ENCODE measurements at places on chromosomes 16 and 17.

- no peak for DNase-seq
Measured at GRCh38 chr17:78925662-78926555, 722 bp upstream of the TIMP2 start.

- peak; percentile 33 for DNase-seq
Measured at GRCh38 chr17:80504686-80505413, 28.4 kb upstream of the NPTX1 start.

GRCh38 chr17:65564793-65565192 is 3.3 kb upstream of the AXIN2 start:
- DNase-seq, result no peak

- DNase-seq, result no peak
Measured at GRCh38 chr17:47810901-47811635, 10.5 kb downstream of the OSBPL7 start.

- no peak for DNase-seq
Measured at GRCh38 chr16:67015313-67015731, 13.6 kb upstream of the CBFB start.

DNA sequence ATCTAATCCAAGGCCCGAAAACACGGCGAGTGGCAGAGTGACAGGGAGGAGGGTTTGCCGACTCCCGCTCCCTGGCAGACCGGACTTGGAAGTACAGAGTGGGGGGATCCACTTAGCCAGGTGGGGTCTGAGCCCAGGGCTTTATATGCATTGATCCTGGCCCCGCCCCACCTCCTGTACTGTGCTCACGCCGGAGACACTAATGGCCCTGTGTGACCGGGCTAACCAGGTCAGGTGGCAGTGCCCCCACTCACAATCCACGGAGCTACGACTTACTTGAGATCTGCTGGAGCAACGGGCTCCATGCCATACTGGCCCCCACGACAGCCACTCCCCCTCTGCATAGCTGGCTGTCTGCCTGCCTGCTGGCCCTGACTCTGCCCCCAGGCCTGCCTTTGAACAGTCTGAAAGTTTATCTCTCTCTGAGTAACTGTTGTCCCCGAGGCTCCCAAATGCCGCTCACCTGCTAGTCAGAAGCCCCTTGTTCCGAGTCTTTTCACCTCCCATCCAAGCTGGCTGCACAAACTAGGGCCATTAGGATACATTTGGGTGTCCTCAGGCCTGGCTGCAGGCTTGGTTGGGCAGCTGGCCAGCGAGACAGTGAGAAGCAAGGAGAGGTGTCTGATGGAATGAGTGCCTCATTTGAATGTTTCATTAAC is 28.0 kb downstream of the CACNA1G start:
- DNase-seq, result no peak

DNA sequence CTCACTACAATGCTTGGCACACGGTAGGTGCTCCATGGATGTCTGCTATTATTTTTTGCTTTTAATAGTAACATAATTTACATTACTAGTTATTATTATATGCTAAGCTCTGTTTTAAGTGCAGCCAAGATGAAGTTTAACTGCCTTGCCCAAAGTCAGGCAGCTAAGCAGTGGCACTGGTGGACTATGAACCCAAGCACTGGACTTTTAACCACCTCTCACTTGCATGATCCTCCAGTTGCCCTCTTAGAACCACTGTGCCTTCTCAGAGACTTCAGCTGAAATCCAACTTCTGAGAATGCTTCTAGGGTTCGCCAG is 1.5 kb upstream of the ZNF207 start:
- no peak for DNase-seq

DNA sequence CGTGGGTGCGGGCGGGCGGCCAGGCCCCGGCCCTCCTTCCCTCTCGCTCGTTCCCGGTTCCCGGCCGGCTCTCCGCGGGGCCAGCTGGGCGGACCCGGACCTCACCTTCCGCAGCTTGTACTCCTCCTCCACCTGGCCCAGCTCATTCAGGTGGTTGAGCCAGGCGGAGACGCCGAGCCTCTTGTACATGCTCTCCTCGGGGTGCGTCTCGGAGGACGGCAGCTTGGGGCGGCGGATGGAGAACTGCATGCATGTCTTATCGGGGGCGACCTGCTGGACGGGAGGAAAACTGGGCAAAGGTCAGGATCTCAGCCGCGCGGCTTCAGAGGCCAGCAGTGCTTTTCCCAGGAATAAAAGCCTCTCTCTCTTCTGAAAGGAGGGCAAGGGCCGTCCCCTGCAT is 85.4 kb downstream of the TBC1D16 start:
- no peak for DNase-seq

DNA sequence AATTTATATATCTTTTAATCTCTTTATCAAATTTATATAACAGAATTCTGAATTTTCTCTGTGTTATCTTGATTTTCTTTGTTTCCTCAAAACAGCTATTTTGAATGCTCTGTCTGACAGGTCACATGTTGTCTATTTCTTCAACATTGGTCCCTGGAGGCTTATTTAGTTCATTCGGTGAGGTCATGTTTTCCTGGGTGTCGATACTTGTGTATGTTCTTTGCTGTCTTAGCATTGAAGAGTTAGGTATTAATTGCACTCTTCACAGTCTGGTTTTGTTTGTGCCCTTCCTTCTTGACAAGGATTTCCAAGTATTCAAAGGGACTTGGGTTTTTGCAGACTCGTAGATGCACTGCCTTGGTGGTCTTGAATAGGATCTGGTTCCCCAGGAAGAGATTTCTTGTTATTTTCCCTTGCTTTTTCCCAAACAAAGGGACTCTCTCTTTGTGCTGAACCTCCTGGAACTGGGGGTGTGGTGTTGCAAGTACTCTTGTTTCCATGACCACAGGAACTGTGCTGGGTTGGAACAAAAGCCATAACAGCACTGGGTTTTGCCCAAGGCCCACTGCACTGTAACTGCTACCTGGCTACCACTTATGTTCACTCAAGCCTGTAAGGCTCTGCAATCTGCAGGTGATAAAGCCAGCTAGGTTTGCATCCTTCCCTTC is 1483.0 kb downstream of the CDH8 start:
- DNase-seq, result no peak

DNA sequence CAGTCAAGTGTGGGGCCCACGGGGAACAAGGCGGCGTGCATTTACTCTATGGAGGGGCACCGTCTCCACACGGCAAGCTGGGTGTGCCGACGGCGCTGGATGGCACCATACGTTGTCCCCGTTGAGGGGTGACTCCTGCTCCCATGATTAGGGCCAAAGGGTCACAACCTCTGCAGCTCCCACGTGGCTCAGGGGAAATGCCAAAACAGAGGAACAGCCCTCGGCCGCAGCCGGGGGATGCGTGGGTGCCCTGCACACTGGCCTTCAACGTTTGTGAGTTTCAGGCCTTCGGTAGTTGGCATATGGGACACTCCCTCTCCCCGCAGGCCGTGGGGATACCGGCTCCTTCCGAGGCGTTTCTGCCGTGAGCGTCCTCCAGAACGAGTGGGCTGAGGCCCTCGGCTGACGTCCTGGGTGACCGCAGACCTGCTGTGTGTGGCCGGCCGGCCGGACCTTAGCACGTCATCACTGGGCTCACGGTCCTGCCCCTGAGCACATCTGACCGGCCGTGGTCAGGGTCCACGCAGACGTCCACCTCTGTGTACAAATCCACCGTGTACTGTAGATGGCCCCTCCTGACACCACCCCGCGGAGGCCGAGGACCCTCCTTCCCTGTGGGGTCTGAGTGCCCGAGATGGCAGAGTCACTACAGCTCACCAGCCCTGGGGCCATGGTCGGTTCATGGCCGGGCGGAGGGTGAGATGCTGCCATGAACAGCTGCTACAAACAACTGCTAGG is 4.8 kb upstream of the METRNL start:
- DNase-seq, result no peak

DNA sequence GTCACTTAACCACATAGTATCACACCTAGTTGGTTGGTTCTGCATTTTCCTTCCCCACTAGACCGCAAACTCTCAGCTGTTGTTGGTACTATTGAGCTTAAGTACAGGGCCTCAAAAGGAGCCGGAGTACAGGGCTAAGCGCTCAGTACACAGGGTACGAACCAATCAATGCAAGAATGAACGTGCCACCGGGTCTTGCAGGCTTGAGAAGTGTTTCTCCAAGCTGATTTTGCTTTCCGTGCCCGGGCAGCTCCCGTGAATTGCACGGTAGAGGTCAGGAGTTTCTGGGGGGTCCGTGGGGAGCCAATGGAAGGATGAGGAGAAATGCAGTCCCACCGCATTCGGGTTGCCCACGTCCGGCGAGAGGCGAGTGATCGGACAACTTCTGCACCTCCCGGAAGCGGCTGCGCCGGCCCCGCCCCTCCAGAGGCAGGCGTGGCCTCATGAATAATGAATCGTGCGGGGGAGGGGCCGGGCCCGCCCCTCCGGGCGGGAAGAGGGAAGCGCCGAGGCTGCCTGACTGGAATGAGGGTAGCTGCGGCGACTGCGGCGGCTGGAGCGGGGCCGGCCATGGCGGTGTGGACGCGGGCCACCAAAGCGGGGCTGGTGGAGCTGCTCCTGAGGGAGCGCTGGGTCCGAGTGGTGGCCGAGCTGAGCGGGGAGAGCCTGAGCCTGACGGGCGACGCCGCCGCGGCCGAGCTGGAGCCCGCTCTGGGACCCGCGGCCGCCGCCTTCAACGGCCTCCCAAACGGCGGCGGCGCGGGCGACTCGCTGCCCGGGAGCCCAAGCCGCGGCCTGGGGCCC is at the start of gene SNTB2:
TSS of gene SNTB2 (plus strand) at position 523 of the 804 bp plus-strand sequence. CDS start at position 526, 3 bp downstream.
- peak; percentile 73 for DNase-seq

DNA sequence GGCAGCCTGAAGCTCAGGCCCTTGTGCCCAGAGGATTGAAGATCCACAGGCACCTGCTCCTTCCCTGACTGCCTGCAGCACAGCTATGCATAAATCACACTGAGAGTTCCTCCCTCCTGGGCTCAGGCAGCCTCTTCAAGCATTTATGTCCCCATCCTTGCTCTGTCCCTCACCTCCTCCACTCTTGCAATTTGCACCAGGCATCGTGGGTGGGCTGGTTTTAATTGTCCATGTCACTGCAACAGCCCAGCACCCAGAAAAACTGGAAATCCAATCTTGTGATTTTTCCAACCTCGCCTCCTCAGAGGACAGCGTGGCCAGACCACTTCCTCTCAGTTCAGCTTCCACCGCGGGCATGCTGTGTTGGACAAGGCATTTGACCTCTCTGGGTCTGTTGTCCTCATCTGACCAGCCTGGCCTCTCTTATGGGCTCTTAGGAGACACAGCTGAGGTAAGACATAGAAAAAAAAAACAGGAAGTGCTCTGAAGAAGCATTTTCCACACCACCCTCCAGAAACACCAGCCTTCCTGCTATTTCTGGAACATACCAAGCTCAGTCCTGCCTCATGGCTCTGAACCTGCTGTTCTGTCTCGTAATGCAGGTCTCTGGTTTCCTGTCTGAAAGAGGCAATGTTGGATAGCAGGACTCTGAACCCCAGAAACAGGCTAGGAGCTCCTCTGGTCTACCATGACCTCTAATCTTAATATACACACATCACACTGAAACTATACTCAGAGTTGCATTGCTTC is 8.3 kb downstream of the TMEM114 start:
- DNase-seq, result no peak

DNA sequence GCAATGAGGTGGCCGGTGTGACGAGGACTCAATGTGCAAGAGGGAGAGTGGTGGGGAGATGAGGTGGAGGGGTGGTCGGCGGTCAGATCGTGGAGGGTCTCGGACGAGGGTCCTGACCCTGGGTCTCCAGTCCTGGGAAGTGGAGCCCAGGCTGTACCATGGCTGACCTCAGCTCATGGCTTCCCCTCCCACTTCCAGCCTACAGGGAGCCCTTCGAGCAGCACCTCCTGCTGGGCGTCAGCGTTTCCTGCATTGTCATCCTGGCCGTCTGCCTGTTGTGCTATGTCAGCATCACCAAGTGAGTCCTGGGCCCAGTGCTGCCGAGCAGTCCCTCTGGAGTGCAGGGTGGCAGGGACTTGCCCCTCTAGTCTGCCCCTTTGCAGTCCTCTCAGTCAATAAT is 41.8 kb downstream of the IL4R start:
- DNase-seq, result no peak

GRCh38 chr17:5631958-5632590 is 47.8 kb upstream of the NLRP1 start:
- DNase-seq, result no peak

DNA sequence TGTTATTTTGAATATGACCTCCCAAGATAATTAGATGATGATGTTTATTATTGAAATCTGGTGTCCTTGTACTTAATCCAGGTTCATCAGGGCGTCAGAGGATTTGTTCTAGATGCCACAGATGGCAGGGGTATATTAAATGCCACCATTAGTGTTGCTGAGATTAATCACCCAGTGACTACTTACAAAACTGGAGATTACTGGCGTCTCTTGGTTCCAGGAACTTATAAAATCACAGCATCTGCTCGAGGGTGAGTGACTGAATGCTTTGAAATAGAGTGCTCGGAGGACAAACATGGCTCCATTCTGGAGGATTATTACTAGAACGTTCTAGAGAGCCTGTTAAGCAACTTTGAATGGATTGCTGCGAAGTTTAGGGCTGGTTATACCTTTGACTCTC is 33.5 kb upstream of the GOSR1 start:
- DNase-seq, result no peak

- peak; percentile 66 for DNase-seq
Measured at GRCh38 chr16:85940214-85940613, 41.3 kb downstream of the IRF8 start.

DNA sequence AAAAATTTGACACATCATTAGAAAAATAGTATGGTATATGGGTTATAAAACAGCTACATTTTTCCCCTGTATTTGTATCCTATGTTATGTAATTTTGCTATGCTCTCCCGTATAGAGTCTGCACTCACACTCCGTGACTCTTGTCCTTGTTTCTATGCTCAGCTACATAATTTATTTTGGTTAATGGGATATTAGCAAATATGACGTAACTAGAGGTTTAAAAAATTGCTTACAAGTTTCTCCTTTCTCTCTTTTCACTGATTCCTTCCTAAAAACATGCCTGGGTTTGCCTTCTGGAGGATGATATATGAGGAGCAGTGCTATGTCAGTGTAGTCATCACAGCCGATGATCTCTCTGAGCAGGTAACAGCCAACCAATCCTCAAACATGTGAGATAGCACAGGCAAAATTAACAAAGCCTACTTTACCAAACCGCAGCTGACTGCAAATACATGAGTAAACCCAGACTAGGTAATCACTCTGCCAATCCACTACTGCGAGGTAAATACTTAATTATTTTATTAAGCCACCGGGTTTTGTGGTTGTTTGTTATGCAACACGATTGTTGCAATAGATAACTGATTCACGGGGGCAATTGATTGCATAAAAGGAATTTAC is 126.9 kb downstream of the KIF2B start:
- DNase-seq, result no peak

DNA sequence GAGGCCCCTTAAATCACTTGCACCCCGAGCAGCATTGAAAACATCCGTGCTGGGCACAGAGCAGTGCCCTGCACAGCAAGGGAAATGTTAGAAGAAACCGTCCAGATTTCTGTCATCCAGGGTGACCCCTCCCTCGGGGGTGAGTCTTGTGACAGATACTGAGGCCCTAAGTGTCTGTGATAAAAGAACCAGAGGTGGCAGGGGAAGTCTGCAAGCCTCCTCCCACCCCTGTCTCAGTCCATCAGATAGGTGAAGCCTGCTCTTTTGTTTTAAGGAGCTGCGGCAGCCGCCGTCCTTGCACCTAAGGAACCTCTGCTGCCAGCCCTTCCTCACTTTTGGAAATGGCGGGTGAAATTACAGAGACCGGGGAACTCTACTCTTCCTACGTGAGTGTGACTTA is 845 bp upstream of the NAT9 start:
- no peak for DNase-seq

- DNase-seq, result no peak
Measured at GRCh38 chr16:78628461-78629045, 529.1 kb downstream of the WWOX start.

GRCh38 chr16:67917852-67918236 is 13.8 kb downstream of the CTRL start:
- peak; percentile 84 for DNase-seq

- DNase-seq, result no peak
Measured at GRCh38 chr16:54320697-54321340, 34.2 kb upstream of the IRX3 start.
